ENCODE measurements at places on chromosomes 16 and 17. TPM values are rescaled to one million over a fixed set of nuclear protein-coding genes. Genes with fewer than 3 reads are reported as not detected.

Gene NPIPB13
- 0.92 TPM for polyA plus RNA-seq

GRCh38 chr16:66420396-66420795, 6.7 kb upstream of the BEAN1 start:
- DNase-seq: no peak

Gene DOC2B
- polyA plus RNA-seq: not detected

DNA sequence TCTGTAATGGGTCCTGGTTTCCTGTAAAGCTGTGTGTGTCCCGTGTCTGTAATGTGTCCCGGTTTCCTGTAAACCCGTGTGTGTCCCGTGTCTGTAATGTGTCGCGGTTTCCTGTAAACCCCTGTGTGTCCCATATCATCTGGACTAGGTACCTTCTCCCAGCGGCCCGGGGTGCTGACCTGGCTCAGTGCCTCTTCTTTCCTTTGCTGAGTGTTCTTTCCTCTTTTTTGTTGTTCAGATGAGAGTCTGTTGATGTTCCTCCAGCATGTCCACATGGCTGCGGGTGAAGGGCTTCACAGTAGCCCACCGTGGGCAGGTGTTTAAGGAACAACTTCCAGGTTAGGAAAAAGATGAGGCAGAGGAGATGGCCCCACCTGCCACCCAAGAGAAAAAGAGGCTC, 46.6 kb upstream of the GNG13 start:
- no peak for DNase-seq

- DNase-seq: peak; percentile 92
These were observed 35.0 kb downstream of the DHRS7B start for GRCh38 chr17:21161498-21162393.
